ENCODE measurements at places on chromosomes 7 and 10.

DNA sequence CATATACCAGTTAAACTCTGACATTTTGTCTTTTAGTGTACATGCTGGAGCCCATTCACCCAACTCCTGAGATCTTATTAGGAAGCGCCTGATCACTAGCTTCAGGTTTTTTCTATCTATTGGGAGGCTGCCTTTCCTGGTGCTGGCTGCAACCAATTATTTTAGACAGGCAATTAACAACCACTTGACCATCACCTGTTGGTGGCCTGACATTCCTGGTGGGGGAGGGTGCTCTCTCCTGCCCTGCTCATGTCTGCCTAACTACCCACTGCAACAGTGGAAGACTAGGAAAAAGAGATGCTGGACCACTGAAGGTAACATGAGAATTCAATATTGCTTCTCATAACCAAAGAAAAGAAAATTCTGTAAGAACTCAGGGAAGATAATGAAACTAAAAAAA lies 190.3 kb upstream of the GRM3 start:
- no peak for DNase-seq

DNA sequence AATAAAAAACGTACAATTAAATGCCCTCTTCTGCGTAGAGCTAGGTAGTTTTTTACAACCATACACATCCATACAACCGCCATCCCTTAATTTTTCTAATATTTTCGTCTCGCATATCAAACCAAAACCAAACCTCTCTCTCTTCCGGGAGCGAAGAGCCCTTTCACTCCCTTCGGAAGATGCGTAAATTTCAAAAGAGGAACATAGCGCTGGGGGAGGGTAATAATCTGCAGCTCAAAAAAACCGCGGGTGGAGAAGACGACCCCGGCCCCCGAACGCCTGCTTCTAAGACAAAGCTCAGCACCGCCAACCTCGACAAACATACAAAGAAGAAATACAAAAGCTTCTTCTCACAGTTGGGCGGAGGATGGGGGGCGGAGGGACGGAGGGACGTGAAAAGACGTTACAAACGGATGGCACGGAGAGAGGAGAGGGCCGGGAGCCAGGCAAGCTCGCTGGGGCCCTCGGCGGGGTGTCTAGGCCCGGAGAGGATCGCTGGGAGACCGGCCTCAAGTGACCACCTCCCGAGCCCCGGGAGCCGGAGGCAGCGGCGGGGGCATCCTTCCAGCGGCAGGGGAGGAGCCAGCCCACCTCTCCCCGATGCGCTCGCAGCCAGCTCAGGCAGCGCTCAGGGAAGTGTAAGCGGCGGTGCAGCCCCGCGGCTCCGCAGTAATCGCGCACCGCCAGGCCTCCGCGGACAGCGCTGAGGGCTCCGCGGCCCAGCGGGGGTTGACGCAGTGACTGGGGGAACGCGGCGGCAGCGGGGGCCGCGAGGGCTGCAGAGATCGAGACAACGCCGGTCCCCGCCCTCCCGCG lies 851 bp downstream of the MKRN1 start:
- no peak for DNase-seq

DNA sequence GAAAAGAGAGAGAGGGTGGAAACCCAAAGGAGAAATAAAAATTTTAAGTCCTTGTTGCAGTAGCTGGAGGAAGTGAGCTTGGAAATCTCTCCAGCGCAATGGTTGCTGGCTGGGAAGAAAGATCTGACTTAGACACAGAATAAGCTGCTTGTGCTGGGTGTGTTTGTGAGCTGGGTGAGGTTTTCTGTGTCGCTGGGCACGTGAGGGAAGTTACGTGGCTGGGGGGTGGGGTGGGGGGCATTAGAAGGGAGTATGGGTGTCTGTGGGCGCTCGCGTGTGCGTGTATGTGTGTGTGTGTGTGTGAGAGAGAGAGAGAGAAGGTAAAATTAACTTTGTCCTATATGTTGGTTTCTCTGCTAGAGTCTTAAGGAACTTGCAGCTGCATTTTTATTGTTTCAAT lies 11.6 kb downstream of the TCF7L2 start:
- no peak for DNase-seq

DNA sequence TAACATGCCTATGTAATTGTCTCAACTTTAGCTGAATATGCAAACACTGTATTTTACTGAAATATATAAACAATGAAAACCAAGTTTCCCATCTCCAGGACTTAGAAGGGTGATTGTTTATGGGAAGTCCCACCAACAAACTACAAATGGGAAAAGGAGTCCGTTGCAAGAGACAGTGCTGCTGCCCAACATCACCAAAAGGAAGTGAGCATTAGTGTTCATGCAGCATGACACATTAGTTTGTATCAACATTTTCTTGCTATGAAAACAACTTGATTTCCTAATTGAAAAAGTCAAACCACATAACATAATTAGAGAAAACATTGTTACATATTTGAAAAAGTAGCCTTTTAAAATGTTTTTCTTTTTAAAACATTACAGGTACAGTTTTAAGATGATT lies 138.5 kb downstream of the ZNF438 start:
- no peak for DNase-seq

DNA sequence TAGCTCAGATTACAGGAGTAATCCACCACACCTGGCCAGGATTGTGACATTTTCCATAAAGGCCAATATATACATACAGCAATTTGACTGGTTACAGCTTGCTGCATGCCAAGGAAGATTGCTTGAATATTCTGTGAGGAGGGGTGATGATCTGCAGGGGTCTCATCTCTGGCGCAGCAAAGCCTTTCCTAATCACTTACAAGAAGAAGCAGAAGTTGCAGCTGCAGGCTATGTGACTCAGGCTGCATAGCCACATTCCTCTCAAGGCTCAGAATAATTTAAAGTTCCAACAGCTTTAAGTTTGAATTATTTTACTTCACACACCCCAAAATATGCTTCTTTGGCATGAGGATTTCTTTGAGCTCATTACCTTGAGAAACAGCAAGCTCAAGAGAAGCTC lies 11.4 kb upstream of the RASGEF1A start:
- DNase-seq: no peak

DNA sequence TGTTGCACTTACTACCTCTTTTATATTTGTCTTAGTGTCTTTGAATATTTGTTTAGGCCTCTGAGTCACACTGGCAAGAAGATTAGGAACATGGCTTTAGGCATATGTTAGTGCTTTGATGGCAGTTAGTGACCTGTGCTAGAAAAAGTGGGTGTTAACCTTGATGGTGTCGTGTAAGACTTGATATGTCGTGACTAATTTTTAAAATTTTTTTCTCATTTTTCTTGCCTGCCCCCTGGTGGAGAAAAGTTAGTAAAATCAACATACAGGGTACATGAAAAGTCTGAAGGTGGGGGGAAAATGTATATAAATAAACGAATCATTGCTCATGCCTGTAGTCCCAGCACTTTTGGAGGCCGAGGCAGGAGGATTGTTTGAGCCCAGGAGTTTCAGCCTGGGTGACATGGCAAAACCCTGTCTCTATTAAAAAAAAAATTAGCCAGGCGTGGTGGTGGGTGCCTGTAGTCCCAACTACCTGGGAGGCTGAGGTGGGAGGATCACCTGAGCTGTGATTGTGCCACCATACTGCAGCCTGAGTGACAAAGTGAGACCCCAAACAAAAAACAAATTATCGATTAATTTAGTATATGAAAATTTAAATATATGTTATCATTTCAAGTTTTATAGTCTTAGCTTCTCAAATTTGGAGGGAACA lies 44.6 kb downstream of the TAX1BP1 start:
- no peak for DNase-seq

DNA sequence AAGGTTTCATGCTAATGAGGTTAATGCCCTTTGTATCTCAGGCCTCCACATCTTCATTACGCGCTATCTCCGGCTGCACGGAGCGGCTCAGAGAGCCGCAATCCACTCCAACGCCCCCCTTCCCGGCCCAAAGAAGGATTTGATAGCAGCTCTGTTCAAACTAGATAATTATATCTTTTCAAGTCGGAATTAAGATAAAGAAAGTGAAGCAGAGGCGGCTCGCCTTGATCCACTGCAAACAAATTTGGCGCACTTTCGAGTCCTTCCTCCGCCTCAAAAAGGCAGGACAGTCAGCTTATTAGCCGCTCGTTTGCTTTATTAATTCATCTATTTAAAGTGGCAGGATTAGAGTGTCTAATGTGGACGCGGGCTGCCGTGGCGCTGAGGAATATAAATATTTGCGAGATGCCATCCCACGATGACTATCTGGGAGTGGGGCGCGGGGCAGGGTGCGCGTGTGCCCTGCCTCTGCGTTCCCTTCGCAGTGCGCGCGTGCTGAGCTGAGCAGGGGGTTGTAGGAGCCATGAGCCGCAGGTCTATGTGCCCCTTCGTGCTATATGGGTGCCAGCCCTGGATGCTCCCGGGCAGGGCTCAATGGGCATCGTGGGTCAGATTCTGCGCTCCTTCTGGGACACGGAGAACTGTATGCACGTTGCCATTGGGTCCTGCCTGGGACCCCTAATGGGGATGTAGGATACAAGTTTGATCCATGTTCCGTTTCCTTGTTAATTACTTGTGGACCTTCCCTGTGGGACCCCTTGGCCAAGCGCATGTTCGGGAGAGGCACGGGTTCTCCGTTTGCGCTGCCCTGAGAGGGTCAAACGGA lies 9.0 kb downstream of the EMX2 start:
- no peak for DNase-seq

DNA sequence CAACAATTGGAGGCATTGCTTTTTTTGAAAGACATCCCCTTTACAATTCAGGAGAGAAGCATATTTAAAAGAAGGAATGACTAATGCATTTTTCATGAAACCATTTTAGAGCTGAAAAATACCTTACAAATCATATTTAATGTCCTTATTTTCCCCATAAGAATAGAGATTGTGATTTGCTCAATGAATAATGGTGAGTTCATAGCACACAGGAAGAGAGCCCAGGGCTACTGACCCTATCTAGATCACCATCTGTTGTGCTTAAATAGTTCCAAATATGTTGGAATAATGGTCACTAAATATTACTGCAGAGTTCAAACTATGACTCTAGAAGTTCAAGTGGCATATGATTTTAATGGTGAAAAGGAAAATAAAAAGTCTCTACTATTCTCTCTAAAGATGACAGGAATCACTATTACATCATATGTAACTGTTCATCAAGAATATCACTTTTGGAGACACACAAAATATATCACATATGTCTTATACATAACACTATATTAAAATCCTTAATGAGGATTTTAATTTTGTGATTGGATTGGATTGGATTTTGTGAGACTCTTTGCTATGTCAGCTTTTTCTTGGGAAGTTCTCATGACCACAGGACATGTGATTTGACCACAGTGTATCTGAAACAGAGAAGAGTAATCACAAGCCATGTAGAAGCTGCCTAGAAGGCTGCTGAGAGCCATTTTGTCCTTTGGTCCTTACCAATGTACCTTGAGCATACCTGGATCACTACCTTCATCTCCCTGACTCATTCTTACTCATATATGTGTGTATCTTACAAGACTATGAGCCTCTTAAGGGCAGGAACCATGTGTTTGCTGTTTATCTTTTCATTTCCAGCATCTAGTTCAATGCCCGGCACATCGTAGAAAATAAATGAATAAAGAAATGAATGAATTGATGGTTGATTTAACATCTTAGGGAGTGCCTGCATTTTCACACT lies 26.4 kb downstream of the SLC16A9 start:
- DNase-seq: no peak

- no peak for DNase-seq
These were observed 113.8 kb downstream of the CDK6 start for GRCh38 chr7:92722541-92722940.

DNA sequence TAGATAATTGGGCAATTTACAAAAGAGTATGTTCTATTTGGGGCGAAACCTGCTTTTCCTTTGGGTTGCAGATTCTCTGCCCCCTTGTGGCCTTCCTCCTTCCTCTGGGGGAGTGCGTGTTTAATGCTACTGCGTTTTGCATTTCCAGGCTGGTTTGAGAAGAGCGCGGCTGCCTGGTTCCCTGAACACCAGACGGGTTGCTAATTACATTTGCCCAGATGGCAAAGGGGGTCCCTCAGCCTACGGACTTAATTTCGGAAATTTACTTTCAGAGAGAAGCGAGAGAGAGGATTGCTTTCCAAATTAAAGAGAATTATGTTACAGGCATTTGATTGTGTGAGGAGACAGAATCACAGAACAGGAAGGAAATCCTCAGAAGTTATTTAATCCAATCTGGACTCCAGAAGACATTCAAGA lies 91.9 kb upstream of the JAZF1 start:
- no peak for DNase-seq
